H7 (cell line): ENCODE measurements at places on chromosomes 1 and 21. TPM values are rescaled to one million over a fixed set of nuclear protein-coding genes. Genes with fewer than 3 reads are reported as not detected.

Gene TSPEAR
- total RNA-seq, result 1.0 and 1.8 TPM in 2 replicates

Gene FMN2
- total RNA-seq, result 0.59 and 0.83 TPM in 2 replicates

- no peak for DNase-seq
These were observed 84.3 kb upstream of the VAV3 start for GRCh38 chr1:108049178-108049819.

GRCh38 chr1:202293569-202293968 lies 48.2 kb downstream of the UBE2T start:
- DNase-seq, result no peak

DNA sequence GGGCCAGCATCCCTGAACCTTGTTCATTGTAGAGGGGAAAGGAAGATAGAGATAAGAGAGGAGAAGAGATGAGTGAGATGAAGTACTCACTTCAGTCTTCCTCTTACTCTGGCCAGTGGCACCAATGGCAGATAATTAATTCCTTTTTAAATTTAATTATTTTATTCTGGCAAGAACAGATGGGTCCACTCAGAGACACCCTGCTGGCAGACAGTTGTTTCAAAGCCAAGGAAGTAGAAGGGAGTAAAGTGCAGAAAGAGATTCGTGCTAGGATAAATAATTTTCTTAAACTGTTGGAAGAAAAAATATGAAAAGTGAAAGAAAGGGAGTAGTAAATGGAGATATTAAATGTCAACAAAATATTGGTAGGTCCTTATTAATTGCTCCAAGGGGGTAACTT lies 7.7 kb upstream of the GJA5 start:
- no peak for DNase-seq

DNA sequence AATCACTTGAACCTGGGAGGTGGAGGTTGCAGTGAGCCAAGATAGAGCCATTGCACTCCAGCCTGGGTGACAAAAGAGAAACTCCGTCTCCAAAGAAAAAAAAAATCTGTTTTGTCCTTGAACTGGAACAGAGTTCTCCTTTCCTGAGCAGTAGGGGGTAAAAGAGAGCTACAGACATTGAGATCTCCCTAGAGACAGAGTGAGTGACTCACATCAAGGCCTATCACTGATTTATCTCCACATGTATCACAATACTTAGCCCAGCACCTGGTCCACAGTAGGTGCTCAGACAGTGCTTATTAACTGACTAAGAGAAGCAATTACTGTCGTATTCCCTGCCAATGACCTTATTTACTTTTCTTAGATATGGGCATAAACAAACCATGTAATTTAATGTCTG lies 354.1 kb upstream of the C1orf87 start:
- DNase-seq, result no peak

- DNase-seq, result no peak
These were observed 14.8 kb downstream of the PDC start for GRCh38 chr1:186446152-186446551.

DNA sequence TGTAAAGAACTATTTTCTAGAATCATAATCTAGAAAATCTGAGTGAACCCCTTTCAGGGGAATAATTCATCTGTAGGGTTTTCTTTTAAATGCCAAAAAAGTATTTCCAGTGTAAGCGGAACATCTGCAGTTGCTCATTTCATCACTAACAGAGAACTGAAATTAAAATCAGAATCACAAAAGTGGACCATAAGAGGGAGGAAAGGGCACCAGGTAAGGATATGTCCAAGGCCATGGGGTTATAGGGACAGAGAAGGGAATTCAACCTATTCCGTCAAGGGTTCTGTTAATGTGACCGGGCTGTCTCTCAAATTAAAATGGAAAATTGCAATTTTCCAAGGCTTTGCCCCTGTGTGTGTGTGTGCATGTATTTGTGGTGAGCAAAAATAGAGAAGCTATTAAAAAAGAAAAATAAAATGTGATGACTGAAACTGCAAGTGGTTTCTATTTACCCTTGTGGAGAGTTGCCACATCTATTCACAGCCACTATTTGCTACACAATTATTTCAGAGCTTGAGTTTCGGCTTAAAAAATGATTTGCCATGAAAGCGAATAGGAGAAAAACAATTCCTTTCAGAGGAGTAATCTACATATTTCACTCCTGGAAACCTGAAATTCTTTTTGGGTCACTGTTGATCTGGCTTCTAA lies 53.1 kb downstream of the APP start:
- no peak for DNase-seq

DNA sequence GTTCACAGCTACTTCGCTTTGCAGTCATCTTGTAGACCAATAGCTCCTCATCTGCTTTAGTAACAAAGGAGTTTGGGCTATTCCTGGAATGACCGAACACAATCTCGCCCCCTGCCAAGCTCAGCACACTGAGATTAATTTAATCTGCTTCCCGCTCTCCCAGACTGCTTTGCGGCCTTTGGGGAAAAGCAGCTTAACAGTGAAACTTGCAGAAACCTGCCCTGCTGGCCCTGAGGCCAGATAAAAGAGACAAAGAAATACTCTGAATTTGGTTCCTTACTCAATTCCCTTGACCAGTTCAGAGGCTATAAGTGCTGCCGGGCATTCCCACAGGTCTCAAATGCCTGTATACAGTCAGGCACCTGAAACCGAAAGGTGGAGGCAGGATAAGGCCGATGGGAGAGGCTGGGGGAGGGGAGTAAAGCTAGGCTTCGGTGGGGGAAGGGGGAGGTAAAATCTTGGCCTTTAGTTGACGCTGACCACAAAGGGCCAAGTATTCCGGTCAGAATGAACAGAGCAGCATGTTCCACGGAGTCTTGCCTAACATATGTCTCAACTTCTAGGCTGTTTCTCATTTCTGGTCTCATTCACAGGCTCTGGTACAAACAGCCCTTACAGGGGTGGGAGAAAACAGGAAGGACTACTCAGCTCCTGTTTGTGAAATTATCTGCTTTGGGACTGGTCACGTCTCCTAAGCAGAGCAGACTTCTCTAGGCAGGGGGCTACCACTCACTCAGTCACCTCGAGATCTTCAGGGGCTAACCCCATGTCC lies 17.7 kb upstream of the A3GALT2 start:
- peak; percentile 44 for DNase-seq

DNA sequence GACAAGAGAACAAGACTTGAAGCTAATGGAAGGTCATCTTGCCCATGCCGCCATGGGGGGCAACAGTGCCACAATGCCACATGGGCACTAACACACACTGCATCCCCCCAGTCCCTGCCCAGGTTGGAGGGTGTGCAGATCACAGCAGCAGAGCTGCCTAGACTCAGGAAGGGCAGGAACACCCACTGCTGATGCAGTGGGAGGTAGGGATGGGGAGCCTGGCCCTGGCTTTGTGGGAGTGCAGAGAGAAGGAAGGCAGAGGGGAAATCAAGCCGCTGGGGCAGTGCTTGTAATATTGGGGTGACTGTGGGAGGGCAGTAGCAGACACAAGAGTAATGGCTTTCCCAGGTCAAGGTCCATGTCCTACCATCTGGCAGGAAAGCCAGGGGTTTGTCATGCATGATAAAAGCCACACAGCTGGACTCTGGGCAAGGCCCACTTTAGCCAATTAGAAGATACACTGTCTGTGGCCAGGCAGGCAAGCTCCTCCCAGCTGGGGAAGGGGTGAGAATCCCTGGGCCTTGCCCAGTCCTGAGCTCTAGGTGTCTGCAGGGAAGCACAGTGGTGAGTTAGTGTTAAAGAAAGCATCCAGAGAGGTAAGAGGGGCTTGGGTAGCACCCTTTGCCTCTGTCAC lies 25.4 kb upstream of the MEF2D start:
- peak; percentile 71 for DNase-seq

Gene RGS4
- total RNA-seq, result 0.26 and 1.0 TPM in 2 replicates

DNA sequence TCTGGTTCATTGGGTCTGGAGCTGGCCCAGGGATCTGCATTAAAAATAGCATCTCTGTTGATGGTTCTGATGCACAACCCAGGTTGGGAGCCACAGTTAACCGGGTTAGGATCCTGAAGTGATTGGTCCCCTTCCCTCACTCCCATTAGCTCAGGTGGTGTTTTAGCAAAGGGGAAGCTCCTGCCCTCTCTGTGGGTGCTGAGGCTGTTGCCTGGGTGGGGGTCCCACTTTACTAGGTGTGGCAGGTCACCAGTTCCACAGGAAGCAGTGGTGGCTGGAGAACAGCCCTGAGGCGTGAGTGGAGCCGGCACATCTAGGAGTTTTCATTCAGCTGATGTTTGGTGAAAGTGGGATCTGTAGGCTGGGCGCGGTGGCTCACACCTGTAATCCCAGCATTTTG lies 86.5 kb downstream of the MAN1C1 start:
- peak; percentile 8 for DNase-seq

Gene KIF14
- total RNA-seq, result 16.3 and 26.9 TPM in 2 replicates

- DNase-seq, result no peak
These were observed 145.0 kb downstream of the PATJ start for GRCh38 chr1:61887076-61887867.

DNA sequence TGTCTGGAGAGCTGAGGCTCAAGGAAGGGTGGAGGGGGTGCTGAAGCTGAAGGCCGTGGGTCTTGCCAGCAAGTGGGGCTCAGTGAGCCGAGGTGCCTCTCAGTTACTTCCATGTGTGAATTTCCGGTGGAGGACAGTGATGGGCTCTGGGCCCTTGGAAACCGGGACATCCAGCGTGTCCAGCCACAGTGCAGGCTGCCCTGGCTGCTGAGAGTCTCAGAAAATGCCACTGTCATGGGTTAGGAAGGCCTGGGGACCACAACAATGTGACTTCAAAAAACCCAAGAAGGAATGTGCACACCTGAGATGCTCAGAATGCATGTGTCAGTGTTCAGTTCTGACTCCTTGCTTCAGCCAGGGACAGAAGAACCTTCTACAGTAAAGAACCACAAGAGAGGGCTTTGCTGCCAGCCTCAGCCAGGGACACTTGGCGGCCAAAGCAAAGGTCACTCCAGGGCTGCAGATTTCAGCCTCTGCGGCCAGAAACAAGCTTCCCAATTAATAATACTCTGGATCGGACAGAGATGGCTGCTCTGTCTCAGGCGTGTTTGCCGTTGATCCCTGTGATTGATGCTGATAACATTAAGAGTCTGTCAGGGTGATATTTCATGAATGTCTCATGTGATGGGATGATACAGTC lies 12.6 kb upstream of the LAMTOR5 start:
- no peak for DNase-seq

GRCh38 chr21:15134701-15135470 lies 70.1 kb upstream of the NRIP1 start:
- no peak for DNase-seq

- DNase-seq, result peak; percentile 98
These were observed at the start of gene WNT9A for GRCh38 chr1:227947676-227948492. TSS of gene WNT9A (minus strand) at chr1:227947932. CDS start at chr1:227947887, 45 bp downstream.

DNA sequence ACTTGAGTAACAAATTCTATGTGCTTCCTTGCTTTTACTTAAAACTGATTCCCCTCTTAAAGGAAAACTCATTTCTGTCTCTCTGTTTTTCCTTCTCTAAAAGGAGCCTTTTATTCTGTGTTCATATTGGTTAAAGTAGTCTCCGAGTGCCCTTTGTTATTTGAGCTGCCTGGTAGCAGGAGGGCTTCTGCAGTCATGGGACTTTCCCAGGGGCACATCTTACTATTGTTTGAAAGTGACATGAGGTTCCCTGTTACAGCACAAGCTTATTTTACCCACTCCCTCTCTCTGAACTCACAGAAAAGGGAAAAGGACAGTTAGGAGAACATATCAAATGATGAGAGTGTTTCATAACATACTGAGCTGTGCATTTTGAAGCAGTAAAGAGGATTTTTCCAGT lies 58.1 kb upstream of the ANGPTL1 start:
- DNase-seq, result peak; percentile 61

- DNase-seq, result no peak
These were observed at the start of gene SAMD13 for GRCh38 chr1:84301004-84301784. TSS of gene SAMD13 (plus strand) at chr1:84301708. CDS start at chr1:84303235, 1,527 bp downstream.

Gene IL20
- total RNA-seq, result not detected in 2 replicates

GRCh38 chr1:148385371-148386030 lies 97.6 kb downstream of the PPIAL4G start:
- no peak for DNase-seq

Gene DNAJC28
- 1.0 and 1.4 TPM in 2 replicates for total RNA-seq

GRCh38 chr1:160400223-160400645 lies at the start of gene VANGL2:
TSS of gene VANGL2 (plus strand) at chr1:160400564. CDS start at chr1:160415838, 15,274 bp downstream.
- DNase-seq, result peak; percentile 98

Gene HNRNPR
- total RNA-seq, result 124 and 148 TPM in 2 replicates

GRCh38 chr21:37407719-37408420 lies 41.3 kb downstream of the DYRK1A start:
- no peak for DNase-seq

Gene SEMA6C
- total RNA-seq, result 6.1 and 8.0 TPM in 2 replicates

GRCh38 chr1:11569954-11570353 lies 84.3 kb downstream of the FBXO2 start:
- no peak for DNase-seq
